Liver (tissue), 10 donors: ENCODE measurements at places on chromosomes 2 and 18.

- DNase-seq = no peak
Observed at GRCh38 chr2:38380397-38381130, 3.5 kb upstream of the ATL2 start.

- DNase-seq = no peak
Observed at GRCh38 chr2:170587922-170588321, 127.2 kb upstream of the SP5 start.

- DNase-seq = no peak
Observed at GRCh38 chr2:104840893-104841585, 12.9 kb upstream of the POU3F3 start.

GRCh38 chr2:36672199-36672598, 24.3 kb upstream of the VIT start:
- no peak for DNase-seq

DNA sequence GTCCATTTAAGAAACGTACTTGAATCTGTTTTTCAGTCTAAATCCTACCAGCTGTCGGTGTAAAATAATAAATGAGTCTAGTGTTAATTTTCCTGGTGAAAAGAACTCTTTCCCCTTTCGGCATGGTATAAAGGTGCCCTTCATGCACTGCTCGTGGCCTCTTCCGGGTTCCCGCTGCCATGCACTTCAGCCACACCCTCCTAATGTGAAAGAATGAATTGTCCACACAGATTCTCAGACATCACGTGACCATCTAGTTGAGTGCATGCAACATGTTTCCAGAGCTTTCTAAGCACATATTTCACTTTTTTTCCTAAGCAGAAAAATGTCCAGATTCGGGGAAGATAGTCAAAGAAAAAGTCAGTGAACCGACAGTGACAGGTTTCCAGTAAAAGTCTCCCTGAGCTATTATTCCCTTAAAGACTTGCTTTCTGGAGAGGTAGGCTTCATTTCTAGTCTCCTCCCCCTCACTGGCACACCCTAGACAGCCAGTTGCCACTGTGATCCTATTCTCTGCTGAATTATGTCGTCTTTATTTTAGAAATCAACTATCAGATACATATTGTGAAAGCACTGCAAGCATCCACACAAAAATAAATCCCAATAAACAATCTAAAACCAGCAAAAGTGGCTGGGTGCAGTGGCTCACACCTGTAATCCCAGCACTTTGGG, 65.9 kb upstream of the RPL31 start:
- DNase-seq = no peak

- no peak for DNase-seq
Observed at GRCh38 chr2:8094526-8094925, 587.3 kb upstream of the ID2 start.

GRCh38 chr2:212428681-212429478, 109.7 kb downstream of the ERBB4 start:
- no peak for DNase-seq

DNA sequence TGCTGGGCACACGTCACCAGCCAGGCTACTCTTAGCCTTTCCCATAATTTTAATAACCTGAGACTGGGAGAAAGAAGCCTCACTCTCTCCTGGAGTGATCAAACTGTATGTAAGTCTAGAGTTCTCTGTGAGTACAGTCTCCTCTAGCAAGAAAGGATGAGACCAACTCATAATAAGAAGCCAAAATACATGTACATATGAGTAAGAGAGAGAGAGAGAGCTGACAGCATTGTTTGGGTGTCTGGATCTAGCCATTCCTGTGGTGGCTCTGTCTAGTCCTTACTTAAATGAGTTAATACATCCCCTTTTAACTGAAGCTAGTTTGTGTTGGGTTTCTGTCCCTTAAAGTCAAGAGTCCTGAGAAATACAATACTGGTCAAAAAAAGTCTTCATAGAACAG, 26.0 kb upstream of the ANXA4 start:
- DNase-seq = no peak

DNA sequence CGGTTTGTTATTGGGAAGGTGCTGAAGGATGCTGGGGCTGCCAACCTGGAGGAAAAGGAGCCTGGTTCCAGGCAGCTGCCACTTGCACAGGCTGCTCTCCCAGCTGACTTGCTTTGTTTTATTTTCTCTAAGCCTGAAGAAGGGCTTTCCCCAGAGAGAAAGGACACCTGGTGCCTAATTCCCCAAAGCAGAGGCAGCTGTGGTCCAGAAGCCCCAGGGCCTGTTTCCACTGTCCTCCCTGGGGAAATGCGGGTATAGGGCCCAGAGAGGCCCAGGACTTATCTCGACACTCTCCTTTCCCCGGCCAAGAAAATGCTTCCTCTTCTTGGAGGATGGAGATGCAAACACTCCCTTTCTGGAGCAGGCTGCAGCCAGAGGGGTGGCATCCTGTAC, 30.1 kb downstream of the INO80C start:
- DNase-seq = no peak
